ENCODE measurements at places on chromosomes 3 and 15. TPM values are rescaled to one million over a fixed set of nuclear protein-coding genes. Genes with fewer than 3 reads are reported as not detected.

Gene SERINC4
- polyA plus RNA-seq, result not detected

Gene MED12L
- 3.2 TPM for polyA plus RNA-seq

Gene IP6K2
- polyA plus RNA-seq, result 56.5 TPM

Gene MESP2
- polyA plus RNA-seq, result not detected

Gene DOCK3
- polyA plus RNA-seq, result 8.6 TPM

Gene CD96
- not detected for polyA plus RNA-seq

Gene ASB14
- 0.13 TPM for polyA plus RNA-seq

Gene STXBP5L
- polyA plus RNA-seq, result 13.7 TPM

Gene SLC6A20
- not detected for polyA plus RNA-seq

Gene USP50
- 18.8 TPM for polyA plus RNA-seq

Gene SH3GL3
- 2.9 TPM for polyA plus RNA-seq

Gene GOLGA6L10
- 0.42 TPM for polyA plus RNA-seq

Gene CPNE4
- polyA plus RNA-seq, result 22.2 TPM

Gene MYRIP
- polyA plus RNA-seq, result 8.1 TPM

Gene FETUB
- not detected for polyA plus RNA-seq

Gene SLC12A1
- polyA plus RNA-seq, result 3.5 TPM

Gene POMGNT2
- 14.3 TPM for polyA plus RNA-seq

Gene PPP1R14D
- not detected for polyA plus RNA-seq

Gene SLC2A2
- 0.09 TPM for polyA plus RNA-seq

Gene IMPG2
- 0.05 TPM for polyA plus RNA-seq

Gene LRRC2
- 1.6 TPM for polyA plus RNA-seq

Gene GABRR3
- not detected for polyA plus RNA-seq

Gene CSPG5
- polyA plus RNA-seq, result 1.7 TPM

Gene ELP6
- polyA plus RNA-seq, result 37.3 TPM

Gene IQCF5
- not detected for polyA plus RNA-seq

Gene SEC22C
- polyA plus RNA-seq, result 54.1 TPM

Gene RSRC1
- 149 TPM for polyA plus RNA-seq

Gene CD200
- 59.0 TPM for polyA plus RNA-seq

Gene GLDN
- polyA plus RNA-seq, result 14.9 TPM

Gene KATNBL1
- polyA plus RNA-seq, result 26.5 TPM

Gene NOX5
- not detected for polyA plus RNA-seq
